ENCODE measurements at places on chromosomes 6 and 20.

DNA sequence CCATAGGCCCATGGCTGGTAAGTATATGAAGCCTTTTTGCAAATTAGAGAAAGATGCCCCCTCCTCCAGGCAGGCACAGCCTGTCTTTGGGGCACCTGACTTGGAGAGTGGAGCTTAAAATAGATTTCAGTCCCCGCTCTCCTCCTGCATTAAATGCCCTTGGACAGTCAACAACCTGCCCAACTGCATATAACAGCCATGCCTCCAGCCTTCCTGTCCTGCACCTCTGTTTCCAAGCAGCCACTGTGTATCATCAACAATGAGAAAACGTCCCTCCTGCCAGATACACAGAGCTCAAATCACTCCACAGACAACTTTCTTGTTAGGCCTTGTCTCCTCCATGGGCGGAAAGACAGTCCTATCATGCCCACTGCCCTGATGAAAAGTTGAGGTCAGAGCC lies 3.4 kb downstream of the CDH22 start:
- DNase-seq, result no peak

DNA sequence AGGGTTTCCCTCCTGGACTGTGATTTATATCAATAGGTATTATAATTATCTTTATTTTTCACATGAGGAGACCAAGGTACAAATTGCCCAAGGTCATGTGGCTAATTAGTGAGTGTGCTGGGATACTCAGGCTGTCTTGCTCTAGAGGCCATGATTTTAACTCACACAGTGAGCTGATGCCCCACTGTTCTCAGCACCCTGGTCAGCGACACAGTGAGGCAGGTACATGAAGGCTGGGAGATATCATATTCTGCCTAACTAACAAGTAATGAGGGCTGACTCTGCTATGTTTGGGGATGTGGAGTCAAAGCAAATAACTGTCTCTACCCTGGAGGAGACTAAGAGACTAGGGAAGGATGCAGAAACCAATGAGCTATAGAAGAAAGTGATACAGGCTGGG lies 501.1 kb downstream of the PTPRT start:
- no peak for DNase-seq

GRCh38 chr6:56787209-56787608 lies 144.5 kb upstream of the DST start:
- no peak for DNase-seq

- DNase-seq, result peak; percentile 73
These were observed 662 bp downstream of the ZNF343 start for GRCh38 chr20:2507875-2508630.

- peak; percentile 23 for DNase-seq
These were observed 7.8 kb downstream of the TSPYL4 start for GRCh38 chr6:116246089-116246488.

GRCh38 chr6:157134402-157135047 lies 188.8 kb downstream of the TMEM242 start:
- DNase-seq, result no peak

DNA sequence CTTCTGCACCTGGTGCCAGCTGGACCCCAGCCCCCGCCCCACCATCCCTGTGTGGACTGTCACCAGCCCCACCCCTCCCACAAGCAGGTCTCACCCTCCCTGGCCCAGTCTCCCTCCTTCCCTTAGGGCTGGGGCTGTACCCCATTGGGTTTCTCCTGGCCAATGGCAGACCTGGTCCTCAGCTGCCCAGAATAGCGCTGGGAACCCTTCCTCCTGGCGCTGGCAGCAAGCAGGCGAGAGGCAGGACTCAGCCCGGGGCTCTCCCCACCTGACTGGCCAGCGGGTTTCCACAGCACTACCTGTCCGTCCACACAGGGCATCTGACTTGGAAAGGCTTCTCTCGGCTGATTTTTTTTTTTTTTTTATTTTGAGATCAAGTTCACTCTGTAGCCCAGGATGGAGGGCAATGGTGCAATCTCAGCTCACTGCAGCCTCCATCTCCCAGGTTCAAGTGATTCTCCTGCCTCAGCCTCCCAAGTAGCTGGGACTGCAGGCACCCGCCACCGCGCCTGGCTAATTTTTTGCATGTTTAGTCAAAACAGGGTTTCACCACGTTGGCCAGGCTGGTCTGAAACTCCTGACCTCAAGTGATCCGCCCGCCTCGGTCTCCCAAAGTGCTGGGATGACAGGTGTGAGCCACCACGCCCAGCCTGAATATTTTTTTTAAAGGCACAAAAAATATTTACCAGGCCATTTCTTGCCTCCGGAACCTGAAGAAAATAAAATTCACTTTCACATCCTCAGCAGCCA lies 21.6 kb upstream of the CHRNA4 start:
- DNase-seq, result no peak

GRCh38 chr6:125983246-125983945 lies 2.9 kb upstream of the TRMT11 start:
- peak; percentile 90 for DNase-seq

DNA sequence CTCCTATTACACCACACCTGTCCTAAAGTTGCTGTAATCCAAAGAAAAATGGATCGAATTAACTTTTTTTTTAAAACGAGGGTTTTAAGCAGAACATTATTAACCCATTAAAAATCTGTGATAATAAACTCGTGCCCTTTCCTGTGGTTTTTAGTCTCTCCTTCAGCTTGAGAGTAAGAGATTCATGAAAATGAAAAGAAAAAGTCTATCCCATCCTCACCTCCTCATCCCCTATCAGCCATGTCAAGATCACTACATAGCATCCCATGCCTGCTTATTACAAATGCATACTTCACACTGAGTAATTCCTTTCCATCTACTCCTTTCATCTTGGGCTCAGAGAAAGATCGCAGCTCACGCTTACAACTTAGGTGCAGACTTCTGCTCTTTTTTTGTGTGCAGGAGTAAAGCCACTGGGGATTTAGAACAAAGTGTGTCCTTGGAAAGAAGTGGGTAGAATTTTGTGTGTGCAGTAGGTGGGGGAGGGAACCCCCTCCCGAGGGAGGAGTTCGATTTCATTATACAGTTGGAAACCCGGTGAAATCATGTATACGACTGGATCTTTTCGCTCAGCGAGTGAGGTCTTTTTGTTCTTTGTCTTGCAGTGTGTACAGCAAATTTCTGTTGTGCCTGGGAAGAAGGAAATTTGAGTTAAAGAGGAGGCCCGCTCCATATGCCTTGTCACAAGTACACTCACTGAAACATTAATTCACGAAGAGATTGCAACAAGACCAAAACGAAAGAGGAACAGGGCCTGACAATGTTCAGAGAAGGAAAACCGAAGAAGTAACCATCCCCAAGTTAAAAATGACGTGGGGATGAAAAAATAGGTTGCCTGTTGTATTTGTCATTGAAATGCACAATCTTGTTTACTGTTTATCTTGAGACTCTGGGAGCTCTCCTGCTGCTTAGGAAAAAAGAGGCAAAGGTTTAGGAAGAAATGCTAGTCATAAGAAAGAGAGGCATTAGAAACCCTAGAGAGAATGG lies 146.5 kb upstream of the ZNF217 start:
- no peak for DNase-seq
